AG10803 (cell line): ENCODE measurements at places on chromosomes 6 and 20.

GRCh38 chr6:41937861-41938574 lies 3.6 kb downstream of the CCND3 start:
- no peak for DNase-seq

DNA sequence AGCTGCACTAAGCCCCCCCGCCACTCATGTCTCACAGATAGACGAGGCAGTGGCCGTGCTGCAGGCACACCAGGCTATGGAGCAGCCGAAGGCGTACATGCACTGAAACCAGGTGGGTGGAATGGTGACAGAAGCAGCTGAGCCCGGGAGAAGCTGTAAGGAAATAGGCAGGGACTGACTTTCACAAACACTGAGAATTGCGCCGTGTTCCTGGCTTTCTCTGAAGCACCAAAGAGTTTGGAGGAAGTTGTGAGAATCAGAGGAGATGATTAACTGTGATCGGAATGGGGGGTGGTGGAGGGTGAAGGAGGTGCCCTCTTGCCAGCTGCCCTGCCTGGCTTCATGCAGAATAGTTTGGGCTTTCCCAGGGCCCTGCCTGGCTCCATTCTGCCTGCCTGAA lies 21.6 kb downstream of the TOMM34 start:
- DNase-seq = no peak

DNA sequence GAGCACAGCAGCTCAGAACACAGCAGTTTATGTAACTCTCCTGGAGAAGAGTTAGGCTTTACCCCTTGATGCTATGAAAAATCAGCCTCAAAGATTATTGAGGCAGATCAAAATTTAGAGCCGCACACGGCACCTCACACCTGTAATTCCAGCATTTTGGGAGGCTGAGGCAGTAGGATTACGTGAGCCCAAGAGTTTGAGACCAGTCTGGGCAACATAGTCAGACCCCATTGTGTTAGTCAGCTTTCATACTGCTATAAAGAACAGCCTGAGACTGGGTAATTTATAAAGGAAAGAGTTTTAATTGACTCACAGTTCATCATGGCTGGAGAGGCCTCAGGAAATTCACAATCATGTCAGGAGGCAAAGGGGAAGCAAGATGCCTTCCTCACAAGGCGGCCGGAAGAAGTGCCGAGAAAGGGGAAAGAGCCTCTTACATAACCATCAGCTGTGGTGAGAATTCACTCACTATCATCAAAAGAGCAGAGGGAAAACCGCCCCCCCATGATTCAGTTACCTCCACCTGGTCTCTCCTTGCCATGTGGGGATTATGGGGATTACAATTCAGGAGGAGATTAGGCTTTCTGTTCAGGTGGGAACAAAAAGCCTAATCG lies 87.7 kb downstream of the SGK1 start:
- DNase-seq = no peak

GRCh38 chr6:5746053-5746758 lies 260.5 kb downstream of the NRN1 start:
- no peak for DNase-seq

GRCh38 chr6:157510323-157511188 lies 129.6 kb downstream of the ZDHHC14 start:
- no peak for DNase-seq
